Posterior vena cava (tissue), 2 donors: ENCODE measurements at places on chromosomes 12 and 14.

- DNase-seq, result peak; percentile 76
These were observed 17.8 kb downstream of the TAS2R50 start for GRCh38 chr12:10968765-10969456.

DNA sequence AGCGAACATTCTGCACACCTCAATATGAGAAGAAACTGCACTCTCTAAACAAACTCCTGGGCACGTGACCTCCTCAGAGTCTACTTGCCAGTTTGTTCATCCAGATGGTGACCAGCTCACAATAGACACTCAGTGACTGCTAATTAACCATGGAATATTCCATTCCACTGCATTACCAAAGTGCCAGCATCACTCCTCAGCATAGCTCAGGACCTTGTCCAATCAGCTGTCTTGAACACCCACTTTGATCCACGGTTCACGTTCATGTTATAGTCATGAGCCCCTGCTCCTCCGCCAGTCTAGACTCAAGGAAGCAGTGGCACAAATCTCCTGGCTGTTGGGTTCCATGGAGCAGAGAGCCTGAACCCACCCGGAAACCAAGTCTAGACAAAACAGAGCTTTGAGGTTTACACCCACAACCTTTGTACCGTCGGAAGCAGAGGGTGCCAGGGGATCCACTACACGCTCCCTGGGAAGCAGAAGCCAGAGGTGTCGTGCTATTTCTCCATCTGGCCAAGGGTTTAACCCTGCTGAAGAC lies 285.3 kb downstream of the ZFP36L1 start:
- DNase-seq, result no peak

DNA sequence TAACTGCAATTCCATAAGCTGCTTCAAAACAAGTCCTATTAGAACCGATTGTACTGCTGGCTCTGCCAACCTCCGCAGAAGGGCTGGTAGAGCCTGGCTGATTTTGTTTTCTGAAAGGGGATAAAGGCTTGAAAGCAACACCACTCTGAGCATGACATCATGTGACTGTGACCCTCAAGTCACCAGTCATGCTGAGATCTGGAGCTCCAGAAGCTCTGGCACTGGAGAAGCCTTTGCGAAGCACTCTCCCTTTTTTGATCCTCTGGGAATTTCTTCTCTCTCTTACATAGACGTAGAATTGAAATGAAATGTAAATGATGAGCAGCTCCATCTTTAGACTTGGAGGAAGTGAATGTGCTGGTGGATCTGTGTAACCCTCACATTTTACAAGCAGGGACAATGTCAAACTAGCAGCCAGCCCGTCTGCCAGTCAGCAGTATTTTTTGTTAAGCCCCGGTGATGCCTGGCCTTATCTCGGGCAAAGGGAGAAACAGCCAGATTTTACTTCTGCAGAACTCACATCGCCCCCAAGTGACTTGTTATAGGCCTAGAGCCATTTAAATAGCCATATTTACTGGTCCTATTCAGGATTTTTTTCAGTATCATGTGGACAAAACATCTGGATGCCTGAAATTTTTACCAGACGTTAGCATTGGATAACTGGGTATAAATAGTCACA lies 112.1 kb upstream of the NPAS3 start:
- DNase-seq, result no peak

DNA sequence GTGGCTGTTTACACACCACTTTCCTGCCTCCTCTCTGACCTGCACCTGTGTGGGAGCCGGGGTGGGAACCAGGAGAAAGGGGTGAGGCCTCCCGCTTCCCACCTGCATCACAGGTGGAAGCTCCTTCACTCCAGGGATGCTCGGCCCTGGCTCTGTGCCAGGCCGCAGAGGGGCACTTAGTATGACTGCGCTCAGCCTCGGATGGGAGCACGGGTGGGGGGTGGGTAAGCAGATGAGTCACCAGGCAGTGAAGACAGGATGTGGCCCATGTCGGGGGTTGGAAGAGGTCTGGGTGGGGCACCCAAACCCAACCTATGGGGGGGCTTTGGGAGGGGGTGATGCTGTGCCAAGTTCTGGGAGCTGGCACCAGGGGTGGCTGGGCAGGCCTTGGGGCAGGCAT lies 7.4 kb upstream of the CYP46A1 start:
- DNase-seq, result peak; percentile 72

GRCh38 chr14:99150236-99150635 lies 121.8 kb downstream of the BCL11B start:
- no peak for DNase-seq

DNA sequence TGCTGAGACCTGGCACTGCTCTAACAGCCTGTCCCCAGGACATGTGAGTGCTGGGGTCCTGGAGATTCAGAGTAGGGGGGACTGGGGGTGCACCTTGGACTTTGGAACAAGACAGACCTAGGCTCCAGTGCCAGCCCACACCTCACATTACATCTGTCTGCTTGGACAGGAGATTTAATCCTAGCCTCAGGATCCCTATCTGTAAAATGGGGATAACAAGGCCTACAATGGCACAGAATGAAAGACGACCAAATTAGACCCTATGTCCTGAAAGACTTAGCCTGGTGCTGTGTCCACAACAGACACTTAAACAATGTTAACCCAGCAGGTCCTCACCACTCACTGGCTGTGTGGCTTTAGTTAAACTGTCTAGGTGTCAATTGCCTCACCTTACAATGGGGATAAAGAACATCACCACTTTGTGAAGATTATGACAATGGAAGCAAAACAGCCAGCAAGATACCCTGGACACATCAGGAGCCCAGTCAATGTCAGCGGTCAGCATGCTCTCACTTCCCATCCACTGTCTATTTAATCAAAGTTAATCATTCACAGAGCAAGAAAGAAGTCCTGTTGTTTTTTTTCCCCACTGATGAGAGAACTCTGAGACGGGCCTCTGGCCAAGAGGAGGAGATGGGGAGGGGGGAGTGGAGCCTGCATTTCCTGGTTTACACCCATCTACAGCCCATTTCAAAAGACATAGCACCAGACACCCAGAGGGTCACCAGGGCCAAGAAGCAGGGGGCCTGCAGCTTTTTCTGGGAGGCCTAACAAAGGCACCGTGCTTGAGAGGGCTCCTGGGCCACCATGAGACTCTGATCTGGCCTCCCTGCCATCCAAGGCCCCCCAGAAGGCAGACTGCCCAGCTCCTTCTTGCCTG lies 40.6 kb downstream of the ACTN1 start:
- DNase-seq, result no peak
